ENCODE measurements at places on chromosomes 2 and 18. TPM values are rescaled to one million over a fixed set of nuclear protein-coding genes. Genes with fewer than 3 reads are reported as not detected.

GRCh38 chr2:191625016-191625415 is 52.9 kb upstream of the NABP1 start:
- no peak for DNase-seq

GRCh38 chr2:218984239-218985020 is 554 bp downstream of the FEV start:
- no peak for DNase-seq

GRCh38 chr2:33144243-33144642 is 197.5 kb downstream of the LTBP1 start:
- DNase-seq, result no peak

GRCh38 chr2:108605947-108606346 is 71.7 kb downstream of the LIMS1 start:
- no peak for DNase-seq

DNA sequence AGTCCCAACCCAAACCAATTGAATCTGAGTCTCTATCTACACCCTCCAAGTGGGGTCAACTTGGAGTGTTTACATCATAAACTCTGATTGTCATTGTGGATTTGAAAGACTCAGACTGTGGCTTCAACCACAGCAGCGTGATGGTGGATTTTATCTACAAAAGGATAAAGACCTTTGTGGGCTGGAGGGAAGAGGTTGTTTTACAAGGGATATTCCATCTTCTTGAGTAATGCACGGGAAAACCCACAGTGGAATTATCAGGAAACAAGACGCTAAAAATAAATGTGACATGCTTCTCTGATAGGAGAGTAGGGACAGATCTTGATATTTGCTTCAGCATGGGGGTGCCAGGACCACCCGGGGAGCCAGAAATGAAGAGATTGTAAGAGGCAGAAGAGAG is 93.5 kb downstream of the LPIN1 start:
- DNase-seq, result no peak

DNA sequence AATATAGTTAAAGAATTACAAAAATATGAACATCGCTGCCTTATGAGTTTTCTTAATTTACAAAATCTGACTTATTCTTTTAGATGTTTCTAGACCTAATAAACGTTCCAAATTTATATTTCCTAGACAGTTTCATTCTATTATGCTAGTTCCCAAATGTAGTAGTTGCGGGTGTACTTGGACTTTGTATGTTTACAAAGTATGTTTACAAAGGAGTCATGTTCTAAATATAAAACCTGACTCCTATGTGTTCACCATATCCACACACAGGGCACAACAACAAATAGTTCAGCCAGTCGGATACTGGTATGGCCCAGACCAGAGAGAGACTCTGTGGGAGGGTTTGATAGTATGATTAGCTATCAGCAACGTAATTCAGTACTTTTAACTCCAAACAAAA is 230.7 kb downstream of the KCNH7 start:
- no peak for DNase-seq

The NEURL3 gene
- 0.17 TPM for total RNA-seq

The NT5DC4 gene
- not detected for total RNA-seq

The COX7A2L gene
- total RNA-seq, result 92.0 TPM

All from activated naive CD8-positive, alpha-beta T cell treated with anti-CD3 and anti-CD28 coated beads, Interleukin-2, amount 10 ng/mL, durations not matched to agents 7 days and 5 days (primary cell).